Kidney glomerular epithelial cell (primary cell): ENCODE measurements at places on chromosomes 6 and 20.

DNA sequence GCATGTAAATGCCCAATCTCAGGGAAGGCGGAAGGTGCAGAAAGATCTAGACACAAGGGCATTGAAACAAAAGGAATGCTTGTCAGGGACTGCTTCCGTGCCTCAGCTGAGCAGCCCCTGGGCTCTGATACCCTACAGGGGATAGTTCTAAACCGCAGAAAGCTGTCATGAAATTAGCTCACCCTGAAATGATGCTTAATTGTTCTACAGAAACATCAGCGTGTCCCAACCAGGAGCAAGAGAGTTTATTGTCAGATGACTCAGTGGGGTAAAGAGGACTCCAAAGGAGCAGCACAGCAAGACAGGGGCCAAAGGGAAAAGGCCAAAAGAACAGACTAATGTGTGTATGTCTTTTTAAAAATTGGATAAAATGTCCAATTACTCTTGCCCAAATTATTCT is 258.4 kb upstream of the JARID2 start:
- no peak for DNase-seq

- peak; percentile 77 for DNase-seq
These were observed 10.4 kb upstream of the GCNT2 start for GRCh38 chr6:10510592-10511367.

GRCh38 chr6:835476-836160 is 142.7 kb upstream of the EXOC2 start:
- peak; percentile 48 for DNase-seq

DNA sequence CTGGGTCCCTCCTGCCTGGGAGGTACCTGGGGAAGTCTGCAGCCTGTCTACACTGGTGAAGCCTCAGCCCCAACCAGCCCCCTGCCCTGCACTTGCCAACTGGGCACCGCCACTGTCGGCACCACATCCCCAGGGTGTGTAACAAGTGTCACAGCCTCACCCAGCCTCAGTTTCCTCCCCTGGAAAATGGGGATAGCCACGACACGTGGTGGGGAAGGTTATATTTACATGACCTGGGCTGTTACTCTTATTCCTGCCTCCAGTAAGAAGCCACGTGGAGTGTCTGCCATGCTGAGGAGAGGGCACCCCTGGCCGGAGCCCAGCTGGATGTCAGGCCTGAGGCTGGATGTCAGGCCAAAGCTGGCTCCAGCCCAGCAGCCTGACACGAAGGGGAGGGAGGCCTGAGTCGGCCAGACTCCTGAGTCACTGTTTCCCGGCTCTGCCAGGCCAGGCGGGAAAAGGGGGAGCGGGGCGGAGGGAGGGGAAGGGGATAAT is 44.9 kb downstream of the SNAI1 start:
- DNase-seq = peak; percentile 68

GRCh38 chr20:16388731-16389130 is 184.5 kb downstream of the KIF16B start:
- no peak for DNase-seq

DNA sequence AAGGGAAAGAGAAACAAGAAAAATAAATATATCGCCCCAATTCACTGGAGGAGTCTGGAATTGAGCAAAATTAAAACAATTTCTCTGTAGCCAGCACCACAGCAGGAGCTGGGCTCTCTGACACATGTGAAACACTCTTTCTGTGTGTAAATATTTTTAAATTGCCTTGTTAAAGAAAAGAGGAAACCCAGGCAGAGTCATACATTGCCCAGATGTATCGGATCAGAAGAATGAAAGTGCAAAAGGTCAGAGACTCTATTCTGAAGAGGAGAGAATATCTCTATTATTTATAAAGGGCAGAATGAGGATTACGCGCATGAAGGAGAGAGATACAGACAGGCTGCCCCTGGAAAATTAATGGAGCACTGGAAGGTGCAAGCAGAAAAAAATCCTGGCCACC is 127.0 kb upstream of the MAN1A1 start:
- DNase-seq = no peak

GRCh38 chr6:89495961-89496535 is 63.1 kb downstream of the ANKRD6 start:
- DNase-seq = no peak

- DNase-seq = no peak
These were observed 58.9 kb downstream of the ID4 start for GRCh38 chr6:19895866-19896692.
